CD4-positive, alpha-beta T cell treated with Interleukin-1 beta for 1 hour (primary cell): ENCODE measurements at places on chromosomes 6 and 20.
A peak's percentile ranks its signal among the peaks of the same experiment; 100 is the strongest.

DNA sequence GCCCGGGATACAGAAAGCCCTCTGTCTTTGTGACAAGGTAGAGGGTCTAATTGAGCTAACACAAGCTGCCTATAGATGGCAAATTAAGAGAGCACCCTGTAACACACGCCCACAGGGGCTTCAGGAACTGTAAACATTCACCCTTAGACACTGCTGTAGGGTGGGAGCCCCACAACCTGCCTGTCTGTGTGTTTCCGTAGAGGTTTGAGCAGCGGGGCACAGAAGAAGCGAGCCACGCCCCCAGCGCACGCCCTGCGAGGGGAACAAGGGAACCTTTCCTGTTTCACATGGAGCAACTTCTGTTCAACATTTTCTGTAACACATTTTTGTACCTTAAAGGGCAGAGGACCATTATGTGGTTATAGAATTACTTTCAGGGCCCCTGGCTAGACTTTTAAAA, 231.7 kb upstream of the EXOC2 start:
- no peak for DNase-seq

GRCh38 chr20:54848984-54849538, 373.7 kb downstream of the DOK5 start:
- DNase-seq = no peak

DNA sequence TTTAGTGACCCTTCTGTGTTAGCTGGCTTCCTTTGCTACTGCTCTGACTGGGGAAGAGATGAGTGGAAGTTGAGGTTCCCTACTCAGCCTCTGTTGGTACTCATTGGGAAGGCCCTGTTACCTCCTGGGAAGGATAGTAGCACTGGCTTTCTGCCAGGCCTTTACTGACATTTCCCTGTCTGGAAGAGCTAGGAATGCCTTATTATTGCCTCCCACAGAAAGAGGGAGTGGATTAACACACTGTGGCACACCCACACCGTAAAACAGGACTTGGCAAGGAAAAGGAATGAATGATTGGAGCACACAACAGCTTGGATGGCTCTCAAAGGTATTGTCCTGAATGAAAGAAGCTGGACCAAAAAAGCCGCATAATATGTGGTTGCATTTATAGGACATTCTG, 12.2 kb downstream of the ZNF831 start:
- no peak for DNase-seq

DNA sequence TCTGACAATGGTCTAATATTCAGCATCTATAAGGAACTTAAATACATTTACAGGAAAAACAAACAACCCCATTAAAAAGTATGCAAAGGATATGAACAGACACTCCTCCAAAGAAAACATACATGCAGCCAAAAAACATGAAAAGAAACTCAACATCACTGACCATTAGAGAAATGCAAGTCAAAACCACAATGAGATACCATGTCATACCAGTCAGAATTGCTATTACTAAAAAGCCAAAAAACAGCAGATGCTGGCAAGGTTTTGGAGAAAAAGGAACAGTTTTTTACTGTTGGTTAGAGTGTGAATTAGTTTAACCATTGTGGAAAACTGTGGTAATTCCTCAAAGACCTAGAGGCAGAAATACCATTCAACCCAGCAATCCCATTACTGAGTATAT, 339.0 kb upstream of the ADGRB3 start:
- no peak for DNase-seq

DNA sequence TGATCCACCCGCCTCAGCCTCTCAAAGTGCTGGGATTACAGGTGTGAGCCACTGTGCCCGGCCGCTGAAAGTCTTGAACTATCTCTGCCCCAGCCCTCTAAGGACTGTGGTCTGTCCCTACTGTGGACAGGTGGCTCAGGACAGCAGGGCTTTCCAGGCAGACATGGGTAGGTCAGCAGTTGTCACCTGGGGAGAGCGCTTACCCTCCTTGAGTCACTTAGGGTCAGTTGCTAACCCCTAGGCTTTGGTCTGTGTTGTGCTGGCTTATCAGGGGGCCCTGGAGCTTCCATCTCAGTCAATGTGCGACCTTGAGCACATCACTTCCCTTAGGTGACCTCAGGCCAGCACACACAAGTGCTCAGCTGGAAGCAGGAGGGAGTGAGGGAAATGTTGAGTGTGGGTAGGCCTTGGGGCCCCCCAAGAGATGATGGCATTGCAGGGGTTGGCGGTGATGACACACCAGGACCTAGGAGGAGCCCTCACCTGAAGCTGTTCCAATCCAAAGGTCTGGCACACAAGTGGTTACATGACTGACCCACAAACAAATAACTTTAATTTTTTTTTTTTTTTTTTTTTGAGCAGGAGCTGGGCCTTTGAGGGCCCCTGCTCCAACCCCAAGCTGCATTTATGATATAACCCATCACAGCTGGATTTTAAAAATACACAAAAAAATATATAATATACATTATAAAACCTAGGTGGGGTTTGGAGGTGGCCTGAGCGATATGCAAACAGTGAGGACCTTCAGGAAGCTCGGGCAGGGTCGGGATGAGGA, 5.1 kb downstream of the RPL10A start:
- DNase-seq = no peak

GRCh38 chr6:97305414-97306066, 22.5 kb upstream of the MMS22L start:
- no peak for DNase-seq

- no peak for DNase-seq
Observed at GRCh38 chr6:130602151-130602770, 224.9 kb upstream of the SMLR1 start.

DNA sequence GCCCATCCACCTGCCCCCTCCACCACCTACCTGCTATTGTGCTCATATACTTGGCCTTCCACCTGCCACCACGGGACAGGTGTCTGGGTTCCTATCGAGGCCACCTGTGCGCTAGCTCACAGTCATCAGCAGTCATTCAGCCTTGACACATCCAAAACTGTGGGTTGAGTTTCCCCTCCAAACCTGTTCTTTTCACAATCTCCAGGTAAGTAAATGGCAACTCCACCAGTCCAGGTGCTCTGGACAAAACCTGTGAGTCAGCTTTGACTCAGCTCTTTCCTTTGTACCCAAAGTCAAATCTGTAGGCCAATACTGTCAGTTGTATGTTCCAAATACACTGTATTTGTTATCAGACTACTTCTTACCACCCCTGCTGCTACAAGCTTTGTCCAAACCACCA, 52.6 kb downstream of the SPTLC3 start:
- DNase-seq = no peak

GRCh38 chr6:117018771-117019170, 141.7 kb downstream of the RFX6 start:
- DNase-seq = no peak

DNA sequence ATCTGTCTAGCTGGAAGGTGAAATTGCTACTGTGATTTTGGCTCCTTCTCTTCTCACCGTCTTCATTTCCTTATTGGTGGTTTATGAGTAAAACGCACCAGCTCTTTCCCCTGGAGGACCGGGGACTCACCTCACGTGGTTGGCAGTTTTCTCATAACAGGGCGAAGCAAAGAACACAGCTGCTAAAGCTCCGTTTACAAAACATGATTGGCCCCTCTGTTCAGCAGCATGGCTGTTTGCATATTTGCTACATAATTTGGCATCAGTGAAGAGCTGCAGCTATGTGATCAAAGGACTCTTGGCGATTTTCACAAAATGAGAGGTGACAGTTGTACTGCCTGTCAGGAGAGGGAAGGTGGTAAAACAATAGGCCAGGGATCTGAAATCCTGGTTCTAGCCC, 20.5 kb upstream of the TMEM181 start:
- DNase-seq = no peak

- DNase-seq = no peak
Observed at GRCh38 chr20:3175270-3175669, 1.9 kb upstream of the LZTS3 start.

GRCh38 chr6:41652866-41653652, 14.8 kb downstream of the MDFI start:
- no peak for DNase-seq

DNA sequence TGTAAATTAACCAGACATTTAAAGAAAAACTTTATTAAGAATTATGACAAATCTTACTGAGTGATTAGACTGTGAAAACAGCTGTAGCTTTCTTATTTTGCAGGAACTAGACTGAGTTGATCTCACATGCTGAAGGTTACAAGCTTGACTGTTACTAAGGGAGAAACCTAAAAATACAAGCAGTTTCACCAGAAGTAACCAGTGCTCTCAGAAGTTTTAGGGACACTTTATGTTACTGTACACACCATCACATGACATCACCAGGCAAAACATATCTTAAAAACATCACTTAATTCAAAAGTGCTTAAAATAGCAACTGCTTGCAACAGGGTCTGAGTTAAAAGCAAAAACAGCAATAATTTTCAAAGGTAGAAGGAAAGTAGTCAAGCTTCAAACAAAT, 5.4 kb downstream of the FBXO30 start:
- no peak for DNase-seq

GRCh38 chr6:148617530-148617929, 129.3 kb upstream of the UST start:
- no peak for DNase-seq

DNA sequence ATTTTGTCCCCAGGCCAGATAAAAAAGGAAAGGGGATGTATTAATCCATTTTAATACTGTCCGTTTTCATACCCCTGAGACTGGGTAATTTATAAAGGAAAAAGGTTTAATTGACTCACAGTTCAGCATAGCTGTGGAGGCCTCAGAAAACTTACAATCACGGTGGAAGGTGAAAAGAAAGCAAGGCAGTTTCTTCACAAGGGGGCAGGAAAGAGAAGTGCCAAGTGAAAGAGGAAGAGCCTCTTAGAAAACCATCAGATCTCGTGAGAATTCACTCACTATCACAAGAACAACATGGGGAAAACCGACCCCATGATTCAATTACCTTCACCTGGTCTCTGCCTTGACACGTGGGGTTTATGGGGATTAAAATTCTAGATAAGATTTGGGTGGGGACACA, 152.5 kb downstream of the IBTK start:
- DNase-seq = no peak

DNA sequence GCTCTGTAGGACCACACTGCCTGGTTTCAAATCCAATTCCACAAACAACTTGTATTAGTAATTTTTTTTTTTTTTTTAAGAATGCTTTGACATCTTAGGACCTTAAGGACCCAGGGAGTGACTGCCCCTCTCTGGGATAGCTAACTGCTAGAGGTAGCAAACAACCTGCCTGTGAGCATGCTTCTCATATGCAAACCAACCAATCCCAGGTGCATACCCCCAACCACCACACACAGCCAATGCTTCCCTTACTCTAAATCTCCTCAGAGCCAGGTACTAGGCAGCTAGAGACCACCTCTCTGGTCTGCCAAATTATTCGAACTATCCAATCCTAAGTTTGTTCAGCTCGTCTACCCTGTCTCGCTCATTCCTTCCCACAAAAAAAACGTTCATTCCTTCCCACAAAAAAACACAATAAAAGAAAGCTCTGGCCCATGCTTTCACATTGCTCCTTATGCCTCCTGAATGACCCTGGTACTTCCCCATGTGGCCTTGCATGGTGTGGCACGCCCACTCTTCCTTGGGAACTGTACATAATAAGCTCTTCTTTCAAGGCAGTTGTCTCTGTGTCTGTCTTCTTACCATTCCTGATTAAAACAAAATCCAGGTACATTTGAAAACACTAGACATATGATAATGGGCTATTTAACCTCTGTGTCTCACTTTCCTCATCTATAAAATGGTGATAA, 6.4 kb downstream of the SERAC1 start:
- DNase-seq = no peak

GRCh38 chr6:140775061-140775460, 1357.7 kb upstream of the GJE1 start:
- no peak for DNase-seq

DNA sequence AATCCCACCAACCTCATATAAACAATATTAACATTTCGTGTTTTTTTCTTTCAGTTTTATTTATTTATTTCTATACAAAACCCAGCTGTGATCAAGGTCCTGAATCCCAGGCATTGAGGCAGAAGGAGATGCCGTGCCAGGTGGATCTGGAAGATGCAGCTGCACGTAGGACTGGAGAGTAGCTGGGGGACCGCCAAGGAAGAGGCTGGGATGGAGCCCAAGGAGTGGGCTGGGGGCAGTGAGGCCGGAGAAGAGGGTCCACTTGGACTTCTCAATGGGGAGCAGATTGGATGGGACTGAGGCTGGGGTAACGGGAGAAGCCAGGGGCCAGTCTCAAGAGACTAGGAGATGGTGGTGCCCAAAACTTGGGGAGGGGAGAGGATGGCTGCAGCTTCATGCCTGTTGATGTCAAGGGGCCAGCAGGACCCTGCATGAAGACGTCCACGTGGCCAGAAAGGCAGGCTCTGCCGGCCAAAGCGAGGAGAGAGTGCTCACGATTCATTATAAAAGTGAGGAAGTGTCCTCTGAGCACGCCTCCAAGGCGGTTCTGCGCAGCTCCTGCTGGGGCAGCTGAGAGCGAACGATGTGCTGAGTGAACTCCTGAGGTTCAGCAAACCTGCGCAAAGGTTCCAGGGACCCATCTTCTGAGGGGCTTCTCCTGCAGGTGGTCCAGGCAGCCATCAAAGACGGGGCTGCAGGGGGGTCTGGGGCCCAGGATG, 110.3 kb downstream of the BMP7 start:
- DNase-seq = no peak

DNA sequence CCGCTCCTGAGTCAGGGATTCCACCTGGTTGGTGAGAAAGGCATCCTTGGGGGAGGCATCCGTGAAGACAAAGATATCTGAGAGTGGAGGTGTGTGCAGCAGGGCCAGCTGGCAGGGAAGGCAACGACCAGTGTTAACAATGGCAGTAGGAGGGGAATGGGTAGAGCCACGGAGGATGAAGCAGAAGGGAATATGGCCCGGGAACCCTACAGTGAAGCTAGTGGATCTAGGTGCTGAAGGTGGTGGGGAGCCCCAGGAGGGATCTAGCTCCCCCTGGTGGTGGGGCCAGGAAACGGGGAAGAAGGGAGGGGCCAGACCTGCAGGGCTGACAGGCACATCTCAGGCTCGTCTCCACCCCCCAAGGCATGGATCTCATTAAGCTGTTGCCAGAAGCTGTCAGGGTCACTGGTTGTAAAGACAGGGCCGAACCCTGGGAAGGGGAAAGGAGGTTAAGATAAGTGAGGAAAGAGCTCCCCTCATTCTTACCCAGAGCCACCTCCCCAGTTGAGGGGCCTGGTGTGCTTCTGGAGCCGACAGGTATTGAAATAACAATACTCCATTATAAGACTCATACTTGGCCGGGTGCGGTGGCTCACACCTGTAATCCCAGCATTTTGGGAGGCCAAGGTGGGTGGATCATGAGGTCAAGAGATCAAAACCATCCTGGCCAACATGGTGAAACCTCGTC, 7.3 kb downstream of the VWA7 start:
- peak; percentile 83 for DNase-seq

DNA sequence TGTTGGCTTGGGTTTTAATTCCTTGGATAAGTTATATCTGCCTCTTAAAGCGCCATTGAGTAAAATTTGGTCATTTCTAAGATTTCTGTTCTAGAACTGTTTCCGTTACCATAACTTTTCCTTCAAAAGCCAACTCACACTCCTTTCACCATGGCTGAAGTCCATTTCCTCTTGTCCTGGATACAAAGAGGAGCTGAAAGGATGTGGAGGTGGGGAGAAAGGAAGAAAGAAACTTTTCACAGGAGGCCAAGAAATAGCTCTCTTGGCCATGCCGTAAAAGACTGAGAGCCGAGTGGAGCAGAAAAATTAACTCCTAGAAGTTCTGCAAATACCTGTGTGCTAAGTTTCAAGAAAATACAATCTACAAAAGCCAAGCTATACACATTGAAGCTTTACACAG, 21.6 kb downstream of the GABBR1 start:
- DNase-seq = no peak

GRCh38 chr6:158475344-158476302, 84.3 kb upstream of the TMEM181 start:
- no peak for DNase-seq
